Colonic mucosa (tissue), 4 donors: ENCODE measurements at places on chromosomes 1 and 21. TPM values are rescaled to one million over a fixed set of nuclear protein-coding genes. Genes with fewer than 3 reads are reported as not detected.
A peak's percentile ranks its signal among the peaks of the same experiment; 100 is the strongest.

The MYBPH gene
- total RNA-seq: not detected

DNA sequence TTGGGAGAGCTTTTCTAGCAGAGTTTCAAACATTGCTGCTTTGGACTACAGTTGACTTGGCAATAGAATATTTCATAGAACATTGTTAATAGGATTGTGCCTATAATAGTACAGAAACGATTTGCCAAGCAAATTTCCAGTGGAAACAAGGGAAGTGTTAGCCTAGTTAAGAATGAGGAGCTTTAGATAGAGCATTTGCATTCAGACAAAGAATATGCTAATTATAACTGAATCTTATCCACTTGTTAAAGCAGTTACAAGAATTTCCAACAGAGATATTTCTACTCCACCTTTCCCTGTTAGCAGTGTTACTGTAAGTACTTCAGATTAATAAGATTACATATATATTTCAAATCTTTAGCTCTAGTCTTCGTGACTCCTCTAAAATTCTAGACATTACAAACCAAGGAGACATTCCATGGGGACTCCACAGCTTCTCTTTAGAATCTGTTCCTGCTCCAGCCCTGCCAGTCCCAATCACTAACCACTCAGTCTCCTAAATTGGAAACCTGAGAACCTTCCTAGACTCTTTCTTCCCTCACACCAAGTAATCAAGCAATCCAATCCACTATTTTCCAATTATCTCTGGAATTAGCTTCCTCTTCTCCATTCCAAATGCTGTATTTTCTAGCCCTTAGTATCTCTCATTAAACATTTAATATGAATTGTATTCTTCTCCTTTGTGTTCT is 141.8 kb upstream of the PBX1 start:
- no peaks in the 10 kb centered on the region for H3K36me3 ChIP-seq
- H3K4me1 ChIP-seq: no peaks in the 10 kb centered on the region
- DNase-seq: no peak
- H3K4me3 ChIP-seq: no peak overlapping the region
- no peaks in the 10 kb centered on the region for H3K27me3 ChIP-seq
- H3K27ac ChIP-seq: no peak overlapping the region

DNA sequence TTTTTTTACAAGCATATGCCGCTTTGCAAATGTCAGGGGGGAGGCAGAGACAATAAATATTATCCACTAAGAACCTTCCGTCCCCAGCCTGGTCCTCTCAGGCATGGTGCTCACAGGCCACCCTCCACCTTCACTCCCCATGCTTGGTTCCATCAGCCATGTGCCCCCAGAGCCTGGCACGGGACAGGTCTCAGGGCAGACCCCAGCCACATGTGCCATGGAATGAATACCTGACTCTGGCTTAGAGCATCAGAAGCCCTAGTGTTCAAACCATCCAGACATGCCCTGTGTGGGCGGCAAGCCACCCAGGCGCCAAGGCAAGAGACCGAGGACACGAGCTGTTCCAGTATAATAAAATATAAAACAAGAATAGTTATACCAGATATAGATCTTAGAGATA is 5.4 kb downstream of the LSS start:
- no peak overlapping the region for H3K4me3 ChIP-seq
- peaks cover 3% of the 10 kb centered on the region for H3K4me1 ChIP-seq
- no peak for DNase-seq
- peaks cover 4% of the 10 kb centered on the region for H3K36me3 ChIP-seq
- no peak overlapping the region for H3K27ac ChIP-seq
- no peaks in the 10 kb centered on the region for H3K27me3 ChIP-seq

The LYPD8 gene
- total RNA-seq: 40.8 TPM

DNA sequence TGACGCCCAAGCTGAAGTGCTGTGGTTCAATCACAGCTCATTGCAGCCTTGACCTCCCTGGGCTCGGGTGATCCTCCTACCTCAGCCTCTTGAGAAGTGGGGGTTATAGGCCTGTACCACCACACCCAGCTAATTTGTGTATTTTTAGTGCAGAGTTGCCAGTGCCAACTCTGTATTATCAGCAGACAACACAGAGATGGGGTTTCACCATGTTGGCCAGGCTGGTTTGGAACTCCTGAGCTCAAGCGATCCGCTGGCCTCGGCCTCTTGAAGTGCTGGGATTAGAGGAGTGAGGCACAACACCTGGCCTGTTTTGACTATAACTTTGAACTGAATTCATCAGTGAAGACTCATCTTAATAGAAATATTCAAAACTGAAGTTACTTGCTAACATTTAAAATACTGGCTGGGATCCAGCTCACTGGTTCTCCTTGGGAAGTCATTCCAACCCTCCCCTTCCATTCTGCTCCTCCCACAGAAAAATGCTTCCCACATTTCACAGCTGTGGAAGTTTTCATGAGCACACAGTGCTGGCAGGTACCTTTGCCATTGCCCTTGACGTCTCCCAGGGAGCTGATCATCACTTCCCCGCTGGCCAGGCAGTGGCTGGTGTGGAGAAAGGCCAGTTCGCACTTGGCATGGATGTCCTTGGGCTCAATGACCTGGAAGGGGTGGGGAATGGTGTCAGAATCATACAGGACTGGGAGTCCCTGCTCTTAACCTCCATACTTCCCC is 4.7 kb downstream of the SELENBP1 start:
- H3K4me1 ChIP-seq: no peaks in the 10 kb centered on the region
- no peak for DNase-seq
- peaks cover 7% of the 10 kb centered on the region for H3K36me3 ChIP-seq
- H3K27me3 ChIP-seq: no peaks in the 10 kb centered on the region
- no peak overlapping the region for H3K4me3 ChIP-seq
- no peak overlapping the region for H3K27ac ChIP-seq

DNA sequence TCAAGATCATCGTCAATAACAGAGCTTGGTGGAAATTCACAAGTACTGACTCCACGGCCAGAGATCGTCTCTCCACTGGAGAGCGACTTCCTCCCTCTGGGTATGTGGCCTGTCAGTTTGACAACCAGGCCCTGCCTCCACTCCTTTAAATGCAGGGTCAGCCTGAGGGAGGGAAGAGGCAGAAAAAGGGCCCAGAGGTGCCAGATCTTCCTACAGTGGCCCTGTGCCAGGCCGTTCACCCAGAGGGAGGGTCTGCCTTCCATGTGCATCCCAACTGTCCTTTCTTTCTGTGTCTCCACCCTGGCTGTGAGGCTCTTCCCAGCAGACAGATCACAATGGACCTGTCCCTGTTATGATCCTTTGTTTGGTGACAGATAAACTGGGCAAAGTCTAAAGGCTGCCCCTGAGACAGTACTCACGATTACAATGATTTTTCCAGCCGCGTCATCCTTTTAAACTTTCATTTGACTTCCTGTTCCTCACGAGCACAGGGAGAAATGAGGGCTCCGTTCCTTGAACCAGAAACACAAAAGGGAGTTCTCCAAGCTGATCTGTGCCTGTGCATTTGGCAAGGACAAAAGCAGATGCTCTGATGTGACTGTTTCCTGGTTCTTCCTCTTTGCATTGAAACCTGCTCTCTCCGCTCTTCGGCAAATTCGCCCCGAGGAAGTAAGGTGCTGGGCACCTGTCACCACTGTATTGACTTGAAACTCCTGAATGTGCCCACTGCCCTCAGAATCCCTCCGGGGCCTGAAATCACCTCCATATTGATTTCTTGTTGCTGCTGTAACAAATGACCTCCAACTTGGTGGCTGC is 126.7 kb downstream of the PGBD5 start:
- H3K27ac ChIP-seq: peak overlapping the region; percentile 41
- no peaks in the 10 kb centered on the region for H3K36me3 ChIP-seq
- no peaks in the 10 kb centered on the region for H3K27me3 ChIP-seq
- no peaks in the 10 kb centered on the region for H3K4me1 ChIP-seq
- peak; percentile 71 for DNase-seq
- no peak overlapping the region for H3K4me3 ChIP-seq

GRCh38 chr21:19993268-19993667 is 1004.9 kb upstream of the NCAM2 start:
- H3K27me3 ChIP-seq: no peaks in the 10 kb centered on the region
- no peak overlapping the region for H3K27ac ChIP-seq
- no peaks in the 10 kb centered on the region for H3K4me1 ChIP-seq
- DNase-seq: no peak

DNA sequence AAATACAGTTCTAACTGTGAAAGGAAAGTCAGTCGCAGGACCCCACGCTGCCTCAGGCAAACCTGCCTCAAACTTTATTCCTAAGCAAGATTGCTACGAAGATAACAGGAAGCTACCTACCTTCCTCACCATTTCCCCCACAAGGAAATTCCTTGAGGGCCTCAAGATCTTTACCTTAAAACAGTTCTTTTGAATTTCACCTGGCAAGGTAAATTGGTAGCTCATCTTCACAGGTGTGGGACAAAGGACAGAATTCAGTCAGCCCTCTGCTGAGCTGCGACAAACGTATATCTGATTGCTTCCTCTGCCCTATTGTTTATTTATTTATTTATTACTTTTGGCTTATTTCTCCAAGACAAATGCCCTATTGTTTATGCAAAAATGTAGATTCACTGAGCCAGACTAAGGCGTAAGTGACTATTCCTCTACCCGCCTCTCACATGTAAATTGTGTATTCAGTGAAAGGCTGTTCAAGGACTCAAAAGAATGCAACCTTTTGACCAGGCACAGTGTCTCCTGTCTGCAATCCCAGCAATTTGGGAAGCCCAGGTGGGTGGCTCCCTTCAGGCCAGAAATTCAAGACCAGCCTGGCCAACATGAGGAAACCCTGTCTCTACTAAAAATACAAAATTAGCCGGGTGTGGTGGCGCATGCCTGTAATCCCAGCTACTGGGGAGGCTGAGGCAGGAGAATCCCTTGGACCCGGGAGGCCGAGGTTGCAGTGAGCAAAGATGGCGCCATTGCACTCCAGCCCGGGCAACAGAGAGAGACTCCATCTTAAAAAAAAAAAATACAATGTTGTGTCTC is 17.3 kb upstream of the PKNOX1 start:
- H3K27me3 ChIP-seq: no peaks in the 10 kb centered on the region
- no peak overlapping the region for H3K4me3 ChIP-seq
- H3K36me3 ChIP-seq: no peaks in the 10 kb centered on the region
- H3K27ac ChIP-seq: no peak overlapping the region
- no peak for DNase-seq
- no peaks in the 10 kb centered on the region for H3K4me1 ChIP-seq

The B3GALT5 gene
- 114 TPM for total RNA-seq

The SERTAD4 gene
- total RNA-seq: 4.6 TPM

GRCh38 chr1:232988572-232989040 is 38.2 kb downstream of the NTPCR start:
- no peak overlapping the region for H3K27ac ChIP-seq
- DNase-seq: no peak
- no peaks in the 10 kb centered on the region for H3K4me1 ChIP-seq
- H3K36me3 ChIP-seq: no peaks in the 10 kb centered on the region
- H3K4me3 ChIP-seq: no peak overlapping the region
- no peaks in the 10 kb centered on the region for H3K27me3 ChIP-seq

The ATP5PF gene
- 186 TPM for total RNA-seq

- H3K4me3 ChIP-seq: no peak overlapping the region
- no peaks in the 10 kb centered on the region for H3K36me3 ChIP-seq
- H3K27me3 ChIP-seq: no peaks in the 10 kb centered on the region
Observed at GRCh38 chr1:13892198-13892597, 192.2 kb downstream of the PRDM2 start.

DNA sequence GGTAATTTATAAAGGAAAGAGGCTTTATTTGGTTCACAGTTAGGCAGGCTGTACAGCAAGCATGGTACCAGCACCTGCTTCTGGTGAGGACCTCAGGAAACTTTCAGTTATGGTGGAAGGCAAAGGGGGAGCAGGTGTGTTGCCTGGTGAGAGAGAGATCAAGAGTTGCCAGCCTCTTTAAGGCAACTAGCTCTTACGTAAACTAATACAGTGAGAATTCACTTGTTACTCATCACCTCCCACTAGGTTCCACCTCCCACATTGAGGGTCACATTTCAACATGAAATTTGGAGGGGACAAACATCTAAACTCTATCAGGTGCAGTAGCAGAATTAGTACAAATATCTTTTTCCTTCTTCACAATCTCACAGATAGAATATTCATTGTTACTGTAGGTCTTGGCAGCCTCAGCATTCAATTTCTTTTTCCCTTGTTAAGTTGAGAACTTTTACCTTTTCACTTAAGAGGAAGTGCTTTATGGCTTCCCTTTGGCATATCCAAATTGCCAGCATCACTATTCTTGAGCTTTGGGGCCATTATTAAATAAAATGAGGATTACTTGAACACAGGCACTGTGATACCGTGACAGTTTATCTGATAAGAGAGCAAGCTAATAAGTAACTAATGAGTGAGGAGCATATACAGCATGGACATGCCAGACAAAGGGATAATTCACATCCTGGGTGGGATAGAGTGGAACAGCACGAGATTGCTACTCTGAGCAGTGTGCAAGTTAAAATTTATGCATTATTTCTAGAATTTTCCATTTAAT is 48.4 kb downstream of the MAGI3 start:
- H3K27ac ChIP-seq: peak overlapping the region; percentile 59
- DNase-seq: no peak
- H3K36me3 ChIP-seq: no peaks in the 10 kb centered on the region

DNA sequence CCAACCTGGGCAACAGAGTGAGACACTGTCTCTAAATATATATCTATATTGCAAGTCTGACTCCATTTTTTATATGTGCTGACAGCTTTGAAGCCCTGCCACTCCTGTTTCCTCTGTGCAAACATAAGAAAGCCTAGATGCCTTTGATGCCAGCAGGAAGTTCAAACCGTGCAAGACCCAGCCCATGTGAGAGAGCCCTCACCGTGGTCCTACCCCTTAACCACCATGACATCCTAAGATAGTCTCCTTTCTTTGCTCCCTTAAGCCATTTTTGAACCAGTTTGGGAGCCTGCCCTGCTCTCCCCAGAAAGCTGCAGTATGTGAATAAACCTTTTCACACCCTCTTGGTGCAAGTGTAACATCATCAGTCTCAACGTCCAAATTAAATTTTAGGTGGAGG is 3.7 kb upstream of the DIPK1A start:
- no peaks in the 10 kb centered on the region for H3K36me3 ChIP-seq
- no peak overlapping the region for H3K4me3 ChIP-seq
- no peak overlapping the region for H3K27ac ChIP-seq
- no peak for DNase-seq
- no peaks in the 10 kb centered on the region for H3K4me1 ChIP-seq

The CFH gene
- 20.5 TPM for total RNA-seq

The PTGER3 gene
- total RNA-seq: 3.7 TPM

DNA sequence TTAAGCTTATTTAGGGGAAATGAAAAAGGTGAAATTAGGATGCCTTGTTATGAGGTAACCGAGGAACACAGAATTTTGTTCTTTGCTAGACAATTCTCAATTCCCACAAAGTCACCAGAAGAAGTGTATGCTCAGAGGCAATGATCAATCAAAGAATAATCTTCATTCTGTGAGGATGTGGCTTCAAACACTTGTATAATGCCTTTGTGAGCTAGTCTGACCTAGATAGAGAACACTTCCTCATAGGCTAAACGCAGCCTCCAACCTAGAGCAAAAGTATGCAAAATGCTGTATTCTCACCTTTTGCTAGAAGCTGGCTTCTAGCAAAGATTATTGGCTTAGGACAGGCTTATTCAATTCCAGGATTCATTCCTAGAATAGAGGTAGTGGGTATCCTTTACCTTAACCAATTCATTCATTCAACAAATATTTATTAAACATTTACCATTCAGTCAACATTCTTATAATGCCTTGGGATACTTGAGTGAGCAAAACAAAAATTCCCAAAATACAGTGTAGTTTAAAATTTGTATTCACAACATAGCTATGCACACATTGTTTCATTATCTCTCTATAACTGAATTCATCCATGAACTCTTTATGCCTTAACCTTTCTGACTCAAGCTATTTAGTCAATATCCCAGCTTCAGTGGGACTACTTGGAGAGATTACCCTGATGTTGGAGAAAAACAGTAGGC is 530.2 kb downstream of the PTPRC start:
- no peak for DNase-seq
- H3K27ac ChIP-seq: no peak overlapping the region
- H3K36me3 ChIP-seq: no peaks in the 10 kb centered on the region
- H3K4me3 ChIP-seq: no peak overlapping the region
- no peaks in the 10 kb centered on the region for H3K4me1 ChIP-seq
